ENCODE measurements at places on chromosomes 2 and 18.
A peak's percentile ranks its signal among the peaks of the same experiment; 100 is the strongest.

- no peak for DNase-seq
These were observed 32.0 kb upstream of the GPR39 start for GRCh38 chr2:132384491-132385151.

GRCh38 chr18:78792736-78793135 lies 186.9 kb upstream of the SALL3 start:
- no peak for DNase-seq

GRCh38 chr18:67104700-67105284 lies 411.7 kb downstream of the DSEL start:
- DNase-seq: peak; percentile 52

DNA sequence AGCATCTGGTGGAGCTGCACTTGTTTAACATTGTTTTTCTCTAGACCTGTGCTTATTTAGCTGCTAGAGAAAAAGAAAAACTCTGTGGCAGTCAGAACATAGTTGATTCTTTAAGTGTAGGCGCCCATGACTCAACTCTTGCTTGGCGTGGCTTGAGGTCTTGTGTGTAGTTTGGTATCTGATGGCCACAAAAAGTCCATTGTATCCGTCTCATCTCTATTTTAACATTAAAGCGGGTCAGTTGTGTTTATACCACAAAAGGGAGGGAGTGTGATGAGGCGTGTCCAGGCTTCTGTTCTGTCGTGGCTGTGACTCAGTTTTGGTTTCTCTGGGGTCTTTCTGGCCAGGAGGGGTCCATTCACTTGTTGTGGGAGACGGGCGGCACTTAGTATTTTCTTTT lies 24.2 kb upstream of the UGT1A8 start:
- DNase-seq: no peak

DNA sequence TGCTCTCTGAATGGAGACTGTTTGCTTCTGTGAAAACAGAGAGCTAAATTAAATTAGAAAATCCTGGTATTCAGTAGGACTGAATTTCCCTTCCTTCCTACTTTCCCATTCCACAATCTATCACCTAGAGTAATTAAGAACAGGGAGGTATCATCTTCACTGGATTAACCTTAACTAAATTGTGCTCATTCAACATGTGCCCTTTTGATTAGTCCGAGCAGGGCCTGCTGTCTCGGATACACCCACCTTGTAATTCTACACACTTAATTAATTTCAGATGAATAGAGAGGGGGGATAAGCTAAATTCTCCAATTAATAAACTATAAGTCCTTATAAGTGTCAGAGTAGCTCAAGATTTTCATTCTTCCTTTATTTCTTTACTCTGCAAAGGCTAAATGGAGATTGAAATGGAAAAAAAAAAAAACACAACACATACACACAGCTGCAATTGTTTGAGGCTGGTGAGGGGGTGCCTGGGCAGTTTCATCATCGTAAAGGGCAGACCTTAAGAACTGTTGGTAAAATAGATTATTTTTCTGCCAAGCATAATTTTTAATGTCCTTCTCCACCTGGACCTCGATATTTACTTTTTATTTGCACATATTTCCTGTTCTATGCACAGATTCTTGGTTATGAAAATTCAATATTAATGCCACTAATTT lies 157.1 kb upstream of the SIX2 start:
- no peak for DNase-seq

DNA sequence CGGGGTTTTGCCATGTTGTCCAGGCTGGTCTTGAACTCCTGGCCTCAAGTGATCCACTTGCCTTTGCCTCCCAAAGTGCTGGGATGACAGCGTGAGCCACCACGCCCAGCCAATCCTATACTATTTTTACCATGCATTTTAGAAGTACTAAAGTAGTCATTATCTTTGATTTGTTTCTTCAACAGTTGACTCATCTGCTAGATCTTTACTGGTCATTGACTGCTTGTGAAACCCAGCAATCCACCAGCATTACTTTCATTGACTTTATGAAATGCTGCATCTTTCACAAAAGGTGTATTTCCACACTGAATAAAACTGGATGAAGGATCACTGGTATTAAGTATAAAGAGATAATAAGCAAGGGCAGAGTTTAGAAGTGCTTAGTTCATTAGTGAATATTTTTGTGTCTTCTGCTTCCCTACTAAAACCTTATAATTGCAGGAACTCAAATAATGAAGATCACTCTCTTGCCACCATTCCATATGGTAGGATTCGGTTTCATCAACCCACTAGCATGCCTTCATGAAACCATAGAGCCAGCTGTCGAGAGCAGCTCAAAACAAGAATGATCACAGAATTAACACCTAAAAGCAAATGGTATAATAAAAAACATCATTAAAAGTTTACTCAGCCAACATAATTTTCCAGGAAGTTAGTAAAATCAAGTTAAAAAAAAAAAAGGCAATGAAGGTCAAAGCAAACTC lies 33.1 kb downstream of the IRS1 start:
- no peak for DNase-seq

DNA sequence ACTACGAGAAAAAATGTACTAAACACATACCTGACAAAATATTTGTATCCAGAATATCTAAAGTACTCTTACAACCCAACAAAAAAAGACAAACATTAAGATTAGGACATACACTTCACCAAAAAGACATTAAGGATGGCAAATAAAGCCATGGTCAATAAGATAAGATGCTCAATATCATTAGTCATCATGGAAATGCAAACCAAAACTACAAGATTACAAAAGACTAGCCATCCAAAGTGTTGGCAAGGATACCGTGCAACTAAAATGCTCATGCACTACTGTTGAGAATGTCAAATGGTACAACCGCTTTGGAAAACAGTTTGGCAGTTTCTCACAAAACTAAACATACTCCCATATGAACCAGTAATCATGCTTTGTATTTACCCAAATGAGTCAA lies 29.7 kb downstream of the MAP3K2 start:
- no peak for DNase-seq

- DNase-seq: no peak
These were observed 15.8 kb downstream of the ADI1 start for GRCh38 chr2:3503483-3503882.

DNA sequence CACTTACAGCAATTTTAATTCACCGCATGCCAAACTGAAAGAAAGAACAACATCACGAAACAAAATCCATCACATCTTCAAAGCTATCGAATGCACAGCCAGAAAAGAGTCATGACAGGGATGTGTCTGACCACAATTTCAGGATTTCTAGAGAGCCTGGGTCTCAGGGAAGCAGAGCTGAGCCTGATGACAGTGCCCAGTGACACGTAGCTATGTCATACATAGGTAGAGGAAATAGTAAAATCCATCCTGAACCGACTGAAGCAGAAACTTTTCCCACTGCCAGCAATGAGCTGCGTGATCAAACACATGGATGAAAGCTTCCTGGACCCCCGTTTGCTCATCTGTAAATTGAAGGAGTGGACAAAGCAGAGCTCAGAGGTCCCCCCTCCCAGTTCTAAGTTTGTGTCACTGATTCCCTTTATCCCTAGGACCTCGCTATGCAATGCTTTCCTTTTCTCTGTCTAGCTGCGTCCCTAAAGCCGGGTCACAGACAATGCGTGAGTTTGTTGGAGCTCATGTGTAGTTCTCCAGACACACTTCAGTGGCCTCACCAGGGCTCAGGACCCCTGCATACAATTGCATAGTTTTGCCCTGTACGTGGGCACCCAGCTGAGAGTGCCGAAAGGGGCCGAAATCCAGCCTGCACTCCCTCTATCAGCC lies 37.6 kb downstream of the CCBE1 start:
- DNase-seq: no peak

DNA sequence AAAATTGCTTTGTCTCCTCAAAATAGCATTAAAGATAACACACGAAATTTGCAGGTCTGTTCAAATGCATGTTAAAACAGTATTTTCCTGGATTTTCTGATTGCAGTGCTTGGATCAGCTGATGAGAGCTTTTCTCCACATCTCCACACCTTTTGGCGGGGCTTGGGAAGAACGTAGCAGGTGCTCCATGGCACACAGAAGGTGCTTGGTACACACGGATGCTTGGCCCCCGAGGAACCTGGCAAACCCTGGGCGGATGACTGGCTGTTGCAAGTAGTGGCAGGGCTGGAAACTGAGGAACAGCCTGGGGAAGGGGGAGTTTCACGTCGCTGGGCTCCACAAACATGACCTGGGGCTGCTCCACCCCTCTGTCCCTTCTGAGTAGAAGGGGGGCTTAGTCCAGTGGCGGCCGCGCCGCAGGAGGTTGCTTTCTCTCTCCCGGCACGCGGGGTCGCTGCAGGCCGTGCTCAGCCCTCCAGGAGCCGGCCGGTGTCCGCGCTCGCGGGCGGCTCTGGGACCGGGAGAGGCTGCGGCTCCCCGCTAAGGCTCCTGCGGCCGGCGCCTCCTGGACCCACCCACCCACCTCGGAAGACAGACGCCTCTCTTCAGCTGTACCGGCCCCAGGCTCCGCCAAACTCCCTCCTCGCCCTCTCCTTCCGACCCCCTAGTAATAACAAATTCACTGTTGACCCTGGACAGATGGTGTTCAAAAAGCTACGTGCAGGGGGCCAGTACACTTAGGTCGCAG lies 69.3 kb downstream of the MARCO start:
- DNase-seq: peak; percentile 9

- DNase-seq: peak; percentile 55
These were observed 705 bp downstream of the YES1 start for GRCh38 chr18:811182-811891.

- DNase-seq: no peak
These were observed 2.6 kb upstream of the ACAA2 start for GRCh38 chr18:49815927-49816326.

DNA sequence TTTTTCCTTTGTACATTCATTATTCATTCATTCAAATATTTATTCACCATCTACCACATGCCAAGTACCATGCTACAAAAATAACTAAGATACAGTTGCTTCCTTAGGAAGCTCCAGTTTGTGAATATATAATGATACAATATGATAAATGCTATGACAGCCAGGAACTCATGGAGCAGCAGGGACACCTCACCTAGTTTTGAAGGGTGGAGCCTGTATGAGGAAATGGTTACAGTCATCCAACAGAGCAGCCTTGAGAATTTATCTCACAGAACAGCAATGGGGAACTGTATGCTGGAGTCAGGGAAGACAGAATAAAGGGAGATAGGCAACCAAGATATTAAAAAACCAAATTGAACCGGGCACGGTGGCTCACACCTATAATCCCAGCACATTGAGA lies 124.0 kb downstream of the OSBPL1A start:
- DNase-seq: no peak

- DNase-seq: no peak
These were observed 408.5 kb downstream of the ZEB2 start for GRCh38 chr2:144111437-144111836.

DNA sequence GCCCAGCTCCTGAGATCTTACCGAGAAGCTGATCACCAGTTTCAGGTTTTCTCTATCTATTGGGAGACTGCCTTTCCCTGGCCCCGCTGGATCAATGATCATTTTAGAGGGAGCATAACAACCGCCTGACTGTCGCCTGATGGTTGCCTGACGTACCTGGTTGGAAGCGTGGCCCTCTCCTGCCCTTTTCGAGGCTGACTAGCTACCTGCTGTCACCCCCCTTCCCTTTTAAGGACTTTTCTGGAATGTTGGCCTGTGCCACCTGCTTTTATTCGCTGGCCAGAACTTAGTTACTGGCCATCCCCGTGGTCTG lies 562 bp upstream of the MFSD2B start:
- DNase-seq: no peak
